ENCODE measurements at places on chromosomes 4 and X. TPM values are rescaled to one million over a fixed set of nuclear protein-coding genes. Genes with fewer than 3 reads are reported as not detected.

SCML1 gene
- total RNA-seq, result 6.7 TPM

DNA sequence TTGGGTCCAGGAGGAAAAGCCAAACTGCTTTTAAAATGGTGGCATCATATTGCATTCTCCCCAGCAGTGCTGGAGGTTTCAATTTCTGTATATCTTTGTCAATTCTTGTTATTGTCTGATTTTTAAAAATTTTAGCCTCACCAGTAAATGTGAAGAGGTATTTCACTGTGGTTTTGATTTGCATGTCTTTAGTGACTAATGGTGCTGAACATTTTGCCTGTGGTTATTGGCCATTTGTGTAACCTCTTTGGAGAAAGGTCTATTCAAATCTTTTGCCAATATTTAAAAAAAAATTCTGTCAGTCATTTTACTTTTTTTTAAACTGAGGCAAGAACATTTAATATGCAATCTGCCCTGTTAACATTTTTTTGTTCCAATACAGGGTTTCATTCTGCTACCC lies 322.1 kb downstream of the TLL1 start:
- no peak for DNase-seq

SYTL5 gene
- not detected for total RNA-seq

MAGEA1 gene
- not detected for total RNA-seq

GRCh38 chr4:113759696-113760093 lies 1.8 kb downstream of the CAMK2D start:
- no peak for DNase-seq
